C1 segment of cervical spinal cord (tissue), 14 donors: ENCODE measurements at places on chromosomes 5 and 9.

DNA sequence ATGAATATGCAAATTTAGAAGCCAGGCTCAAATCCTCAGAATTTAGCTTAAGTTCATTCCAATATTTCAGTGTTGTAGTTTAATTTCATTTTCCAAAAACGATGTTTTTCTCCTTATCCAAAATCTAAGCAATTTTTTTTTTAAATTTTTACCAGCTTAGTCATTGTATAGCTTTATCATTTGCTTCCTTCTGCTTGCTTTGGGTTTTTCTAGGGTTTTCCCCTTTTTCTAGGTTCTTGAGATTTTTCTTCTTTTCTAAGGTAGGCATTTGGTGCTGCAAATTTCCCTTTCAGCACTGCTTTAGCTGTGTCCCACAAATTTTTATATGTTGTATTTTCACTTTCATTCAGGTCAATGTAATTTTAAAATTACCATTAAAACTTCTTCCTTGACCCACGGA, 34.4 kb upstream of the CCDC112 start:
- no peak for DNase-seq

DNA sequence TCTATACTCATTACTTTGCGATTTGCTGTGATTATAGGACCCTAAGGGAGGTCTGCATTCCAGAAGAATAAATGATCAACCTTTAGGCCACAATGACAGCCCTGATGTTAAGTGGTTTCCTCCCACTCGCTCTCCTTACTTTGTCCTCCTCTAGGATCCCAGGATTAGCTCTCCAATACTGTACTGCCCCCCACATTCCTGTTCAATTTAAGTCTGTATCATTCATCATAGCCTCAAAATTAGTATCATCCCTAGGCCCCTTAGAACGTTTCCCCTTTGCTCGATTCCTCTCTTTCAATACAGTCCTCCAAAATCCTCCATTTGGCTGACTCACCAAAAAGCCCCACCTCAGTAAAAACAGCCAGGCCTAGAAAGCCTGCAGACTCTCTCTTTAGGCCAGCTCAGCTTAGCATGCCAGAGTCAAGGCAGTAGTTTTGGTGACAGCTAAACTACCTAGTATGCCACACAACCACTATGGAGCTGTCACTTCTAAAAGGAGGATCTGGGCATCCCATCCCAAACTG, 24.4 kb downstream of the RNF145 start:
- no peak for DNase-seq

GRCh38 chr5:112436144-112436543, 17.1 kb upstream of the EPB41L4A start:
- DNase-seq, result no peak

GRCh38 chr5:44051591-44051990, 337.6 kb downstream of the FGF10 start:
- no peak for DNase-seq

DNA sequence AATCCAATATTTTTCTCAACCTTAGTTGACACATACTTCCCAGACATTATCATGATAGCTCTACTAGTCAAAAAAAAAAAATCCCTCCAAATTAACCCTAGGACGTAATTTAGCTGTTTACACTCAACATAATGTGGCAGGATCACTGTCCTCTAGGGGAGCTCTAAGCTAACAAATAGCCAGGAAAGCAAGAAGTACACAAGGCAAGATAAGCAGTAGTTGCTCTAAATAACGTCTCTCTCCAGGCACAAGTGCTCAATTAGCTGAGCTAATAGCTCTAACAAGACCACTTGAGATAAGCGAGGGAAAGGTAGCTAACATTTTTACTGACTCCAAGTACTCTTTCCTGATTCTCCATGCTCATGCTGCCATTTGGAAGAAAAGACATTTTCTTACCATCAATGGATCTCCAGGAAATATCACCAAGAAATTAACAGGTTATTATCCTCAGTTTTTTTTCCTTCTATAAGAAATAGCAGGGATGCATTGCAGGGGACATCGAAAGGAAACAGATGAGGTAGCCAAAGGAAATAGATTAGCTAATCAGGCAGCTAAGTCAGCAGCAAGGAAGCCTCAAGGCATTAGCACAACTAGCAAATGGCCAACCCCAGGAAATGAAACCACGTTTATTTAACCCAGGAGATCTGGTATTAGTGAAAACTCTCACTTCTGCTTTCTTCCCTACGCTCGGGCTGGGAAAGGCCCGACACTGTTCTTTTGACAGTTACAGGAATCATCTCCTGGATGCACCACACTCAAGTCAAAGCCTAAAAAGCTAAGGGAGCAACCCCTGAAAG, 614.1 kb downstream of the PTPRD start:
- DNase-seq, result no peak

DNA sequence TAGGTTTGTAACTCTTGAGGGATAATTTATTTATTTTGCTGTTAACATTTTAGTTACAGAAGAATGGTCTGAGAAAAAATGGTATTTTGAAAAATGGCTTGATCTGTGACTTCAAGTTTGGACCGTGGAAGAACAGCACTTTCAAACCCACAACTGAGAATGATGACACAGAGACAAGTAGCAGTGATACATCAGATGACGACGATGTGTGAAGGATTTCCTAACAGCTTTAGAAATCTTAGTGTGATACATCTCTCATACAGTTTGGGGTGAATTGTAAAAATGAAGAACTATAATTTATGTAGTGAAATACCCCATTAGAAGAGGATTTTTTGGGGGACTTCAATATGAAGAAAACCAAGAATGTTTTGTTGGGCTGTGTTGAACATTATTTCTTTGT, 88.7 kb downstream of the GPBP1 start:
- DNase-seq, result no peak

GRCh38 chr5:109992264-109992915, 302.7 kb downstream of the MAN2A1 start:
- DNase-seq, result no peak

DNA sequence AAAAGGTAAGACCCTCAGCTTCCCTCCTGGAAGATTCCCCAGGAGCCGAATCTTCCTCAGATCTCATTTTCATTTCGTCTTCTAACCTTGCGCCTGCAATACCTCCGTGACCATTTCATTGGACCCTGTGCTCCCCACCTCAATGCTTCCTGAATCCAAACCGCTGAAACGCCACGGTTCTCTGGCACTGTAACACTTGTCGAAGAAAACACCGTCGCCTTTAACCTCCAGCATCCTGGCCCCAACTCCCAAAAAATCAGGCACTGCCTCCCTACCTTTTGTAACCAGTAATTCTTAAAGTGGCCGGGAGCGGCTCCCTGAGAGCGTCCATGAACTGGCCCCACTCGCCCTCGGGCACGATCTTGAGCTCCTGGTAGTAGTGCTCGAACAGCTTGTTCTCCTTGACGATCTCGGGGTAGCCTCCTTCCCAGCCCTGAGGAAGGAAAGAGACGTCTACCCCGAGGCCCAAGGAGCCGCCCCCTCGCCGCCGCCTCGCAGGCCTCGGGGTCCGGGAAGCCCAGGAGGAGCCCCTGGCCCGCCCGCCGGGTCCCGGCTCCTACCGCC, 438 bp downstream of the NSUN2 start:
- no peak for DNase-seq

- no peak for DNase-seq
Measured at GRCh38 chr9:98020476-98021145, 35.9 kb upstream of the NANS start.

- no peak for DNase-seq
Measured at GRCh38 chr9:88425538-88425950, 37.3 kb downstream of the SPIN1 start.

GRCh38 chr5:144292029-144292428, 121.4 kb downstream of the KCTD16 start:
- no peak for DNase-seq

GRCh38 chr9:21465138-21465537, 17.0 kb downstream of the IFNE start:
- DNase-seq, result no peak

DNA sequence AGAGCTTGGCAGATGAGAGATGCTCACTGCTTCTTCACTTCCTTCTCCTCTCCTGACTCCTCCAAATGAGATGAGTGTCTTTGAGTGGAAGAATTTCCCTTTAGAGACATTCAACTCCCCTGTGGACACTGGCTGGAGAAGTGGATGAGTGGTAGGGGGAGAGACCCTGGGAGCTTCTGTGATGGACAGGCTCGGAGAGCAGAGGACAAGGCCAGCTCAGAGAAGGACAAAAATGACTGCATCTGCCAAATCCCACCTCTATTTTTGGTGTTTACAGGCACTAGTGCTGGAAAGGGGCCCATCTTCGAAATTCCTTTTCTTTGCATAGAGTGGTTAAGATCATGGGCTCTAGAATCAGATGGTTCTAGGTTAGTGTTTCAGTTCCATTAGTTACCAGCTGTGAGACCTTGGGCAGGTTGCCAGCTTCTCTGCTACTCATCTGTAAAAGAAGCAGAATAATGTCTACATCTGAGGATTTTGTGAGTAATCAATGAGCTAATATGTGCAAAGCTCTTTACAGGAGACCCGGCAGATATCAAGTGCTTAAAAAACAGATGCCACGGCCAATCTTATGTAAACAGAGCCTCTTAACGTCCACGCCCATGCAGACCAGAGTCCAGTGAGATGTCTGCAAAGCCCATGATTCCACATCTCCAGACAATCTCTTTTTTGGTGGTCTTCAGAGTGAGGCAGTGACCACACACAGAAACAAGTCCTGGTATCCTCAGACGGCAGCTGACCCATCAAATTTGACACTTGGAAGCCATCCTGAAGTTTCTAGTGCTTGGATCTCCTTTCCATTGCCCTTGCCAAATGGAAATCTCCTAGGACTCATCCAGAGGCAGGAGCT, 13.6 kb upstream of the COL27A1 start:
- DNase-seq, result no peak

- no peak for DNase-seq
Measured at GRCh38 chr9:6307551-6308096, 20.6 kb upstream of the TPD52L3 start.
